ENCODE measurements at places on chromosomes 5 and 9.

DNA sequence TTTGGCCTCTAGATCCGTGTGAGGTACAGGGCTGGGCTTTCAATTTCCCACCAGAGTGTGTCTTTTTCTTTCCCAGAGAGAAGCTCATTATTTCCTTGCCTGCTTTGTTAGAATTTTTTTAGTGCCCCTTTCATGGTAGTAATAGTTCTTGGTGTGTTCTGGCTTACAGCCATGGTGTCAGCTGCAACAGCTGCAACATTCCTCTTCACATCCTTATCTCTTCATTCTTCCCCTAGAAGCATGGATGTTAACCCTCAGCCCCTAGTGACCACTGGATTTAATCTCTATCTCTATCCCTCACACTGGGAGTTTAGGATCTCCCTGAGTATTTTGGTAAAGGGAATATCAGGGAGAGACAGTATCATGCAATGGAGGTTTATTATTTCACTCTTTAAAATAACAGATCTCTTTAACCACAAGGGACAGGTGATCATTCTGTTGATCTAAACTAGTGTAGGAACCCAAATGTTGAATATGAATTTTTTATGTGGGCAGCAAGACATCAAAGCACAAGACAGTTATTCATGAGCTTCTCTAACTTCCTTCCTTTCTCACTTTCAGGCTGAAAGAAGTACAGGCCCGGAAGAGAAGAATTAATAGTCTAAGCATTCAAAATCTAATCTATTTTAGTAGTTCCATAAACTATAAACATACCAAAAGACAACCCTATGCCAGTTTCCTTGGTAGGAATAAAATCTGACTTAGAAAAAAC is 160.2 kb downstream of the FAM170A start:
- no peak for DNase-seq

GRCh38 chr5:83767409-83767992 is 46.8 kb upstream of the HAPLN1 start:
- no peak for DNase-seq

DNA sequence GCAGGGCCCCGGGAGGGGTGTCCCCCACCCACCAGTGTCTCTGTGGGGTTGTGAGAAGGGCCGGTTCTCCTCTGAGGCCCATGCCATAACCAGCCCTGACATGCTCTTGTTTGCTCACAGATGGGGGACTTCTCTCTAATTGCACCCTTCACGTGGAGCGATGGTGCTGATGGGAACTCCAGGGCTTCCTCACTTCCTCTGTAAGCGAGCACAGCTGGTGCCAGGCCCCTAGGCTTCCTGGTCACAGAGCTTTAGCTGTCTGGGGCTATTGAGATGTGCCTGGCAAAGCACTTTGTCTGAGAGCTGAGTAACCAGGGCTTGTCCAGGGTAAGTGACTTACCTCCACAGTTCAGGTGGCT is 36.4 kb downstream of the PHF2 start:
- DNase-seq, result no peak

GRCh38 chr5:174825587-174825986 is 101.2 kb downstream of the MSX2 start:
- DNase-seq, result no peak

DNA sequence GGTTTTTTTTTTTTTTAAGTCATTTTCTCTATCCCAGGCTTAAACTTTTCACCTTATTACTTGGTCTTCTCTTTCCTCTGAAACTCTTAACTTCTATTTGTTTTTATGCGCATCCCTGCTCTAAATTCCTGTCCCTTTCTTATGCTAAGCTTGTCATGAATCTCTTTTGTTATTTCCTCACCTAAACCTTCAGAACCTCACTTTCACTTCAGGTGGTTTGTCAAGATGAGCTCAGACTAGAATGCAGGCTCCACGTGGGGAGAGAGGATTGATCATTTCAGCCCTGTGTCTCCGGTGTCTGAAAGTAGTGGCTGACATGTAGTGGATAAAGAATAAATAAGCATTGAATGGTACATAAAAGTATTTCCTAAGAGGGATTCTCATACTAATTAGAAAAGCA is 63.6 kb downstream of the ANXA1 start:
- no peak for DNase-seq

GRCh38 chr9:127451858-127452656 is 747 bp downstream of the LRSAM1 start:
- DNase-seq, result peak; percentile 43

GRCh38 chr9:129482521-129483414 is 138.1 kb downstream of the C9orf50 start:
- peak; percentile 44 for DNase-seq

DNA sequence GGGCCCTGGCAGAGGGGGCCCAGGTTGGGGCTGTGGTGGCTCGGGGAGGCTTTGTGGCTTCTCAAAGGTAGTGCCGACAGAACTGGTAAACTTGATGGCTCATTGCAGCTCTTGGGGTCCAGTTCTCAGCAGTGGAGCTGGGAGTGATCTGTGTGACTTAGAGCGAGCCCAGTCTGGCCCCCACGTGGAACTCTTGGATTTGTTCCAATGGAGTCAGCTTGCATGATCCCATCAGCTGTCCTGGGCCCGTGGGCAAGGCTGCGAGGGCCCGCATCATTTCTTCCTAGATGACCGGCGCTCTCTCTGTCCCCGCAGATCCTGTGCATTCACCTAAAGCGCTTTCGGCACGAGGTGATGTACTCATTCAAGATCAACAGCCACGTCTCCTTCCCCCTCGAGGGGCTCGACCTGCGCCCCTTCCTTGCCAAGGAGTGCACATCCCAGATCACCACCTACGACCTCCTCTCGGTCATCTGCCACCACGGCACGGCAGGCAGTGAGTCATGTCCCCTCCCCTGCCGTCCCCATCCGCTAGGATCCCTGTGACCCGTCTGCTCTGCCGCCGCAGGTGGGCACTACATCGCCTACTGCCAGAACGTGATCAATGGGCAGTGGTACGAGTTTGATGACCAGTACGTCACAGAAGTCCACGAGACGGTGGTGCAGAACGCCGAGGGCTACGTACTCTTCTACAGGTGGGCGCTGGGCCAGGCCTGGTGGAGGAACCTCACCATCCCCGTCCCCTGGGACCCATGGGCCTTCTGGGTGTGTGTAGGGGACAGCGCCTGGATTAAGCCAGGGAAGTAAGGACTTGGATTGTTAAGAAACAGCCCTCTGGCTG is 39.2 kb downstream of the USP20 start:
- DNase-seq, result no peak

- no peak for DNase-seq
Measured at GRCh38 chr5:112906637-112907036, 15.4 kb downstream of the REEP5 start.

GRCh38 chr9:132461971-132462370 is 52.0 kb downstream of the CFAP77 start:
- DNase-seq, result no peak

- no peak for DNase-seq
Measured at GRCh38 chr5:69485471-69485870, 7.1 kb upstream of the OCLN start.

DNA sequence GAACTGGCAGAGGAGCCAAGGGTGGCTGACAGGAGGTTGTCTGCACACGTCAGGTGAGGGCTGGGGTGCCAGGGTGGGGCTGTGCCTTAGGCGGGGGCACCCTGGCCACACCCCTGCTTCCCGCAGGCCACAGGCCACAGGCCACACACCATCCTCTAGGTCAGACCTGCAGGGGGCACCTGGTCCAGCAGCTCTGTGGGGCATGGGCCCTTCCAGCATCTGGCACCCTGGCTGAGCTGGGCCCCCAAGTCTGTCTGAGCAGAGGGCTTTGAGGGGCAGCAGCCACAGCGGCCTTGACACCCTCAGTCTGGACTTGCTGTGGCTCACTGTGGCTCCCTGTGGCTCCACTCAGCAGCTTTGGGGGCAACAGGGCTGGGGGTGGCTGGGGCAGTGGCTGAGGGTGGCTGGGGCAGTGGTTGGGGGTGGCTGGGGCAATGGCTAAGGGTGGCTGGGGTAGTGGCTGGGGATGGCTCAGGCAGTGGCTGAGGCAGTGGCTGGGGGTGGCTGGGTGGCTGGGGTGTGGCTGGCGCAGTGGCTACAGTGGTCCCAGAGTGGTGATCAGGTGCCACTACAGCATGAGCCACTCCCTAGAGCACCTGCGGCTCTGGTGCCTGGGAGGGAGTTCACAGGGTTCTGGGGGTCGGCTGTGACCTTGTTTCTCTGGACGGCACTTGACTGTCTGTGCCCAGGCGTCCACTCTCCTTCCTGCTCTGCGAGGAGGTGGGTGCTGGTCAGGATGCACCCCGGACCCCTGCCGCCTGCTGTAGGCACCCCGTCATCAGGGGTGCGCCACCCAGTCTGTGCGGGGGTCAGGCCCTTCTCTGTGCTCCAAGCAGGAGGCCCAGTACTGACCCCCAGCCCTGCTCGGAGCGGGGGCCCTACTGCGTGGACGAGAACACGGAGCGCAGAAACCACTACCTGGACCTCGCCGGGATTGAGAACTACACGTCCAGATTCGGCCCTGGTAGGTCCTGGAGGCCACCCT is 27.1 kb downstream of the NKD2 start:
- DNase-seq, result no peak

GRCh38 chr9:38026021-38026809 is 42.8 kb downstream of the SHB start:
- no peak for DNase-seq

GRCh38 chr9:134494905-134495304 is 146.7 kb upstream of the COL5A1 start:
- no peak for DNase-seq

DNA sequence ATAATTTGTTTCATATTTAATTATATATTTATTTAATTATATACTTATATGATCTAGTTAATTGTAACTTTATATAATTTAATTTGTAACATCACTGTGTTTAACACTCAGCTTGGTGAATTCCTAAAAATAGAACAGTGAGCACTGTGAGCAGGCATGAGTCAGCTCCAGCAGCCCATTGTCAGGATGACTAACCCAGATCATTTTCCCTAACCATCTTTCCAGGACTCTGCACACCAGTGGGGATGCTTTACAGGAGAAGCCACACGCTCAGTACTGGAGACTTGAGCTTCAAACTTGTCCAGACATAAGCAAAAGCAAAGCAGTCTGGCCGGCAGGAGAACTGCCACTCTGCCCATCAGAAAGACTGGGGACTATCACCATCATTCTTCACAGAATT is 446.2 kb upstream of the TRPC7 start:
- DNase-seq, result no peak

GRCh38 chr5:104375345-104375744 is 812.8 kb upstream of the NUDT12 start:
- DNase-seq, result no peak

- no peak for DNase-seq
Measured at GRCh38 chr9:91963711-91964240, 13.7 kb upstream of the ROR2 start.

DNA sequence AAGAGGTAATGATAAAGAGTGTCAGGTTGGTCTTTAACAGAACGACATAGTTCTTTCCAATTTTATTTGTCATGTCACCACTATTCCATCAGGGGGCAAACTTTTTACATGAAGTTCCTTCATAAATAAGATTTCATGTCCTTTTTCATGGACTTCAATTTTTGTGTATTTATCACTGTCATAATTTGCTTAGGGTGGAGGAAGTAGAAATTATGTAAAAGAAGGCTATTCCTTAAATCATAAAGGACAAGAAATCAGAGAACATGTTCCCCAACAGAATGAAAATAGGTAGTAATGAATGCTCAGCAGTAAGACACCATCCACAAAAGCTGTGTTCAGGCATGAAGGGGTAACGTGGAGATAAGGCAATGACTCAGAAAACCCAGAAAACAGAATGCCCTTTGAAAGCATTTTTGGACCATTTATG is 72.7 kb downstream of the ZFAND5 start:
- DNase-seq, result no peak

GRCh38 chr9:37424204-37424685 is 1.7 kb downstream of the GRHPR start:
- no peak for DNase-seq

DNA sequence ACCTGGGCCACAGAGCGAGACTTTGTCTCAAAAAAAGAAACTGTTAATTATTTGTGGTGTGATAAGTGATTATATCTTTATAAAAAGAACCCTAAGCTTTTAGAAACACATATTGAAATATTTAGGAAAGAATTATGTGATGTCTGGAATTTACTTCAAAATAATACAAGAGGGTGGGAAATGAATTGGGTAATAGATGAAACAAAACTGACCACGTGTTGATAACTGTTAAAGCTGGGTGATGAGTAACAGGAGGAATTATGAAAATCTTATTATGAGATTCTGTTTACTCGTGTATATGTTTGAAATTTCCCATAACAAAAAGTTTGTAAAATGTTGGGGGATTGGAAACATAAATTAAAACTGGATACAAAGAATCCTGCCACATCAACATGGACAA is 33.0 kb upstream of the PPP2CA start:
- DNase-seq, result no peak

DNA sequence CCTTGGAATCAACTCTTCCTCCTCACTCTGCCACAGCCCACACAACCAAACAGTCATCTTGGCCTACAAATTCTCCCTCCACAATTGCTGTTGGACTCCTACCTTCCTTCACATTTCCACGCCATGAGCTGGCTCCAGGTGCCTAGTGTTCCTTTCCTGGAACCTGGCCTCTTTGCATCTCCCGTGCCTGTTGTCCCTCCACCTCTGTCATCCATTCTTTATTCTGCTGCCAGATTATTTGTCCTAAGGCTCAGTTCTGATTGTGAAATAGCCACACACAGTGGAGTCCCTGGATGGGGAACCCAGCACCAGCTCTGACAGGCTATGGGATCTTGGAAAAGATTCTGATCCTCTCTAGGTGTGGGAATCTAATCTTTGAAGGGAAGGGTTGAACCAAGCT is 109.1 kb upstream of the ANKH start:
- DNase-seq, result no peak

DNA sequence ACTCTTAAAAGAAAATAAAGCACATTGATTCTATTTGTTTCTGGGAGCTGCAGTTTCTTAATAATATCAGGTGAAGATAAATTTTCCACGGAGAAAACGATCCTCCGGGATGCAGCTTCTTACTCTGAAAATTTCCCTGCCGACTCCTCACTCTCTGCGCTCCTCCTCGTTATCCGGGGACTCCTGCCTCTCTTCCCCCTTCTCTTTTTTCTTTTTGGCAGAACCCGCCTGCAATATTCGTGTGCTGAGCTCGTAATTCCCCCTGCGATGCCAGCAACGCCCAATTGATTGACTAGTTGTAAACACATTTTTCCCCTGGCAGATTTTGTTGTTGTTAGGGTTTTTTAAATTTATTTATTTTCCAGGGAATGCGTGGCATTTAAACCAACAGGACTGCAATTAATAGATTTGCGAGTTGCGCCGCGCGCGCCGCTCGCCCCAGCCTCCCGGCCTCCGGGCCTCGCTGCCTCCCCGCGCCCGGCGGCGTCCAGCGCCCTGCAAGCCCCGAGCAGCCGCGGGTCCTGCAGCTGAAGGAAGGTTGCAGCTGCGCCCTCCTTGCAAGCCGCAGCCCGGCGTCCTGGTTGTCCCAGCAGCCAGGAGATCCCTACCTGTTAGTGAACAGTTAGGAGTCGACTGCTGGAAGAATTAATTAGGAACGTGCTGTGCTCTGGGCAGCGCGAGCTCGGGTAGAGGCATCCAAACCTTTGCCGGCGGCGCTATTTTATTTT is 2.2 kb downstream of the NTNG2 start:
- no peak for DNase-seq

- DNase-seq, result no peak
Measured at GRCh38 chr5:170491479-170491878, 12.3 kb upstream of the KCNIP1 start.

DNA sequence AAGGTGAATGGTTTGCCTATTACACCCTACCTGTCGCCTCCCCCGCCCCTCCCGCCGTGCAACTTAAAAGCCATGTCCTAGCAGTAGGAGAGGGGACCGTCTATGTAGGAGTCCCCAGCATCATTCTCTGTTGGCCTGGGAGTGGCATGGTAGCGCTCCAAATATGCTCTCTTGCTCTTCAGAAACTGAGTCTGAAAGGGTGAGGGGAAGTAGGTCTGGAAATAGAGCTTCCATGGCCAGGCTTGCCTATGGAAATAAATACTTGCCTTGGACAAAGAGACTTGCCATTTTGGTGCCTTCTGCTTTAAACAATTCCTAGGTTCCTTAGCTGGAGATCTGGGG is 1.4 kb downstream of the RGS7BP start:
- DNase-seq, result no peak

All from CD4-positive, alpha-beta T cell treated with Interleukin-1 beta for 1 hour (primary cell).